Activated T-cell treated with anti-CD3 and anti-CD28 coated beads, Interleukin-2, amount 50 U/mL, for 72 hours (primary cell): ENCODE measurements at places on chromosomes 6 and 20. TPM values are rescaled to one million over a fixed set of nuclear protein-coding genes. Genes with fewer than 3 reads are reported as not detected.

DNA sequence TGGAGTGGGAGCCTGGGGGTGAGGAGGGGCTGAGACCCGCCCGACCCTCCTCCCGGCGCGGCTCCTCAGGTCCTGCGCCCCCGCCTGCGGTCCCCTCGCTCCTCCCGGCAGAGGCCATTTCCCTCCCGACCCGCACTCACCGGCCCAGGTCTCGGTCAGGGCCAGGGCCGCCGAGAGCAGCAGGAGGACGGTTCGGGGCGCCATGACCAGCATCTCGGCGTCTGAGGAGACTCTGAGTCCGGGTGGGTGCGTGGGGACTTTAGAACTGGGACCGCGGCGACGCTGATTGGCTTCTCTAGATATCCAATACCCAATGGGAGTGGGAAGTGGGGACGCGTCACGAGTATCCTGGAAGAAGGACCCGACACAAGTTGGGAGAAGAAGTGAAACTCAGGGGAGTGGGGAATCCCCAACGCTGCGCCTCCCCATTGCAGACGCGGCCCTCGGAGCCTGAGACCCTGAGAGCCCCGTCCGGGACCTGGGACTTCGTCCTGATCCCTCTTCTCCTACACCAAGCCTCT, at the start of gene HLA-B:
HLA-B (minus strand) TSS at position 234 of the 521 bp plus-strand sequence; CDS start at position 213, 21 bp downstream.
- peak; percentile 91 for DNase-seq

DNA sequence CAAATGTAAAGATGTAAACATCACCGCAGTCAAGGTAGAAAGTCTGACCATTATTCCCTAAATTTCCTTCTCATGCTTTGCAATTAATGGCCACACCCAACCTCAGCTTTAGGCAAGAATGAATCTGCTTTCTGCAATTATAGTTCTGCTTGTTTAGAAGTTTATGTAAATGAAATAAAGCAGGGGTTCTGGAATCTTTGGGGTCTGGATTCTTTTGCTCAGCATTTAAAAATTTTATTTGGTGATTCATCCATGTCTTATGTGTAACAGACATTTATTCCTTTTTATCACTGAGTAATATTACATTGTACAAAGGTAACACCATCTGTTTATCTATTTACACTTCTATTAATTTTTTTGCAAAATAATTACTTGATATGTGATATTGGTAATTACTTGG, 613.6 kb downstream of the UTRN start:
- DNase-seq: no peak

GRCh38 chr6:129183681-129184301, 300.9 kb downstream of the LAMA2 start:
- no peak for DNase-seq

DNA sequence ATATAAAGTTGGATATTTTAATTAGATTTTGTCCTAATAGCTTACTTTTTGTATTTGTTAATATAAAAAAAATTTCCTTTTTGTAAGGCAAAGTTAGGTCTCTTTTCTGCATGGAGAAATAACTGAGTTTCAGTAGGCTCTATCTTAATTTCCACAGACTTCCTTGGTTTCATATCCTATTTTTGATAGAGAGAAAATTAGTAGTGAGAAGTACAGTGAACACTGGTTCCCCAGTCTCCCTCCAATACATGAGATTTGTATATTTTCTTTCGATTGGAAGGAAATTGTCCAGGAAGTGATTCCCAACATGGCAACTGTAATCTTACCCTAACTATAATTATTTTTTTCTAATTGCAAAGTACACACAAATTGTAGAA, 26.4 kb downstream of the TRIM27 start:
- DNase-seq: no peak

DNA sequence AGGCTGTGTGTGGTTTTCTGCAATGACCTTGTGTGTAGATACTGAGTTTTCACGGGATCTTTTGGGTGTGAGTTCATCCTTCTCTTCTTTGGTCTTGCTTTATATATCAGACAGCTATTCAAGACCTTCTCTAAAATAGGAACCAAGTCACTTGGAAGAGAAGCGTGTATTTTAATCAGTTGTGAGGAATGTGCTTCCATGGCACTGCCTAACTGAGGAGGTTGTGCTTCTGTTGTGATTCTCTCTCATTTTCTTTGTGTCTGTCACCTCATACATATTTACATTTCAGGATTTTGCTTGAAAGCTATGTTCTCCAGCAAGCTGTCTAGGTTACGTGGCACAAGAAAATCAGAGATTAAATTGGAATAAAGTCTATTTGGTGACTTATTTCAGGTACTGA, 428.7 kb downstream of the QKI start:
- DNase-seq: no peak

GRCh38 chr6:99514089-99514488, 1.1 kb downstream of the USP45 start:
- no peak for DNase-seq

GRCh38 chr20:38252292-38253288, 7.9 kb downstream of the KIAA1755 start:
- DNase-seq: no peak

DNA sequence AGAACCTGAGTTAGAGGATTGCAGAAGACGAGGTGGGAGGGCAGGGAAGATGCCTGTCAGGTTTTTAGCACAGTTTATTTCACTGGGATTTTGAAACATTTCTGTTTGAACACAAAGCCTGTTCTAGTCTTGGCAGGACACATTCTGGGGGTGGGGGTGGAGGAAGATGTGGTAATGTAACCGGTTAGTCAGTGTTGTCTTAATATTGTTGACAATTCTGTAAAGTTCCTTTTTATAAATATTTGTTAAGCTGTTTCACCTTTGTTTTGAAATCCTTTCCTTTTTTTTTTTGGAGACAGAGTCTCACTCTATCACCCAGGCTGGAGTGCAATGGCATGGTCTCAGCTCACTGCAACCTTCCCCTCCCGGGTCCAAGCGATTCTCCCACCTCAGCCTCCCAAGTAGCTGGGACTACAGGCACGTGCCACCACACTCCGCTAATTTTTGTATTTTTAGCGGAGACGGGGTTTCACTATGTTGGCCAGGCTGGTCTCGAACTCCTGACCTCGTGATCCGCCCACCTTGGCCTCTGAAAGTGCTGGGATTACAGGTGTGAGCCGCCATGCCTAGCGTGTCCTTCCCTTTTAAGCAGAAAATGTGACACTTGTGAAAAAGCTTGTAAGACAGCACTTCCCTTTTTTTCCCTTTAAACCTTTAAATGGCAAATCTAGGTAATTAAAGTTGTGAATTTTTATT, 20.2 kb downstream of the SLC9A8 start:
- no peak for DNase-seq

DNA sequence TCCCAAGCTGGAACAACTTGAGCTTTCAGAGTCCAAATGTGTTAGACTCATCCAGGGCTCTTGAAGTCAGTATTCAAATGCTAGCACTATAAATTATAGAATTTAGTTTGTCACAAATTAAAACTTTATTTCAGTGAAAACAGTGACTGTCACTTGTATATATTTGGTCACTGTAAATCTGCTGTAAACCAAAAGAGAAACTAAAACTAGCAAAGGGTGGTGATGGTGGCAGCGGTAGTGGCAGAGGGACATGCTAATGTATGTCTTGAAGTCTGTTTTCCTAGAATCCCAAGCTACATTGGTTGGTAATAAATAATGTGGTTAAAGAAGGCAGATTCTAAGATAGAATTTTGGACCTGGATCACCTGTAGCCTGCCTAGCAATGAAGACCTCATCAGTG, 140.4 kb upstream of the CENPW start:
- no peak for DNase-seq

GRCh38 chr6:148313488-148313887, 29.1 kb upstream of the SASH1 start:
- no peak for DNase-seq

GRCh38 chr6:136037876-136038460, 186.5 kb downstream of the PDE7B start:
- peak; percentile 2 for DNase-seq

DNA sequence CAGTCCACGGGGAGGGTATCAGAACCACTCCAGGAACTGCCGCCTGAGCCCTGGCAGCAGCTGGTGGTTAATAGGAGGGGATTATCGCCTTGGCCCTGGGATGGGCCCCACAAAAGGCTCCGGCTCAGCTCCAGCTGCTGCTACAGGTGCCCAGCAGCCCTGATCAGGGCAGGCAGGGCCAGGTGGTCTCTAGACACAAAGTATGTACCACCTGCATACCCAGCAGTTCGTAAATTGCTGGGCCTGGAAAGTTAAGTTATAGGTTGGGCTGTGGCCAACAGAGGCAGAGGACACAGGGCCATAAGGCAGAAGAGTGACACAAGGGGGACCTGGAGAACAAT, 35.1 kb downstream of the RRBP1 start:
- DNase-seq: no peak

DNA sequence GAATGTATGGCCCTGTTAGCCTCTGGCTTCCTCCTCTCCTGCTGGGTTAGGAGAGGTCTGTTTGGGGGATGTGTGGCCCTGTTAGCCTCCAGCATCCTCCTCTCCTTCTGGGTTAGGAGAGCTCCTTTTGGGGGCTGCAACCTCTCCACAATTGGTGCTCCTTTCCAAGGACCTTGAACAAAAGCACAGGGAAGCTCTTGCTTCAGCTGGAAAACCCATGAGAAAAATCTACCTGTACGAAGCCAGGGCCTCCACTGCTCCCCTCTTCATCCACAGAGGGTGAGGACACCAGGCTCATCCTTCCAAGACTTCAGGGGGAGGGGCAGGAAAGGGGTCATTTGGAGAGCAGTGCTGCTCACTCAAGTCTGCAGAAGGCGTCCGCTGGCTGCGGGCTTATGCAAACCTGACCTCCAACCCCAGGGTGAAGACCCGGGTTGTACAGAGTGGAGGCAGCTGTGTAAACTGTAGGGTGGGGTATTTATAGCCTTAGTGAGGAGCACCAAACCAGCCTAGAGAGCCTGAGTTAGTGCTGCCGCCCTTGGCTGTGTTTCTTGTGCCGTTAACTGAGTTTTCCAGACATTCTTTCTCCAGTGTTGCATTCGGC, 62.1 kb downstream of the SLC24A3 start:
- no peak for DNase-seq

DNA sequence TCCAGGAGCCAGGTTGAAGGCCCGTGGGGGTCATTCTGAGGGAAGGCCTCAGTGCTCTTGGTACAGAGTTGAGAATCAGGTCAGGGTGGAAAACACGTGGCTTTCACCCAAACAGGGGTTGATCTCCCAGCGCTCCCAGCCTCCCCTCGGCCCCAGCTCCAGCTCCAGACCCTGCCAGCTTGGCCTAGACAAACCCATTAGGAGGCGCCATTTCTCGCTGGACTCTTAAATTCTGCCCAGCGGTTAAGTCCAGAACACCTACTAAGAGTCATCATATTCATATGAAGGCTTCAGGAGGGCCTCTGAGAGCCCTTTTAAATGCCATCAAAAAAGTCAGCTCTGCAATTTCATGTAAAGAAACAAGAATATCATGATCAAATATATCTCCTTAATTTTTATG, 158.0 kb upstream of the RIN2 start:
- no peak for DNase-seq

GRCh38 chr6:135535989-135536414, 38.5 kb upstream of the AHI1 start:
- no peak for DNase-seq

DNA sequence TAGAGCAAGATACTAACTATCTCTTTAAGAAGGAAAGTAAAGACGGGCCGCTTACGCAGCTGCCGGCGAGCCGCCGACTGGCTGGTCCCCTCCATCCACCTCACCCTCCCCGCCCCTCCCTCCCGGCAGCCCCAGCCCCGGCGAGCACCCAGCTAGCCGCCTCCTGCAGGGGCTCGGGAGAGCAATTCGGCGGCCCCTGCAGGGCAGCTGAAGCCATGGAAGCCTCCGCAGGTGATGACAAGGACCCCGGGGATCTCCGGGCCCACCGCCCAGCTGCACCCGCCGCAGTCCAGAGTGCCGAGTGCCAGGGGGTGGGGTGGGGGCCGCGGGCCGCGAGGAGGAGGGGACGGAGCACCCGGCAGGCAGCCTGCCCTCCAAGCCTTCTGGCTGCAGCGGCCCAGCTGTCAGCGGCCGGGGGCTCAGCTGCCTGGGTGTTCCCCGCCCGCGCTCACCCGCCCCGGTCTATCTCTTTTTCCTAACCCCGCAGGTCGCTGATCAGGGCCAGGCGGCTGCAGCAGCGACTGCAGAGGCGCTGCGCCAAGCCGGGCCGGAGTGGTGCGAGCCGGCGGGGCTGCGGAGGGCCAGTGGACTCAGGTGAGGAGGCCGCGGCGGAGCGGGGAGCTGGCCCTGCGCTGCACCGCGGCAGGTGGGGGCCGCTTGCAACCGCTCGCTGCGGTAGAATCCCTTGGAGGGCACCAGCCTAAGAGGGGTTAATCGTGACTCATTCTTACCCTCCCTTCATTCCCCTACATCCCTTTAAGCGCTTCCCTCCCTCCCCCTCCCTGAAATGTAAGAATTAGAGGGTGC, at the start of gene SNPH:
SNPH (plus strand) TSS at position 128 of the 807 bp plus-strand sequence. CDS start 29,946 bp downstream, outside the sequence.
- peak; percentile 82 for DNase-seq

- no peak for DNase-seq
Observed at GRCh38 chr6:139602577-139602976, 228.1 kb upstream of the CITED2 start.

- no peak for DNase-seq
Observed at GRCh38 chr6:97437087-97437486, 154.1 kb upstream of the MMS22L start.

- DNase-seq: no peak
Observed at GRCh38 chr6:88825856-88826255, 137.6 kb downstream of the RNGTT start.

DNA sequence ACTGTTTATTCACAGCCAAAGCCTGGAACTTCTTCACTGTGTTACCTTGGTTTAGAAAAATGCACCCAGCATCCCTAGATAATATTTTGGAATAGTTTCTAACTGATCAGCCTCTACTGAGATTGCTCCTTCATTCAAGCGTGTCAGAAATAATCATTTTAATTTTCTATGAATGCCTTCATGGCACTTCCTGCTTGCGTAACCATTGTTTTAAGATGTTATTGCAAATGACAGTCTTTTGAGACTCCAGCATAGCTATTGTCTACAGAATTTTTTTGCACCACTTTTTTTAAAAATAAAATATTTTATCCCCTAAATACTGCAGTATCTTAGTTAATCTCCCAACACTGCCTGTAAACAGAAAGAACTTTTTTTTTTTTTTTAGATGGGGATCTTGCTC, 213.1 kb downstream of the PHACTR1 start:
- DNase-seq: no peak

DNA sequence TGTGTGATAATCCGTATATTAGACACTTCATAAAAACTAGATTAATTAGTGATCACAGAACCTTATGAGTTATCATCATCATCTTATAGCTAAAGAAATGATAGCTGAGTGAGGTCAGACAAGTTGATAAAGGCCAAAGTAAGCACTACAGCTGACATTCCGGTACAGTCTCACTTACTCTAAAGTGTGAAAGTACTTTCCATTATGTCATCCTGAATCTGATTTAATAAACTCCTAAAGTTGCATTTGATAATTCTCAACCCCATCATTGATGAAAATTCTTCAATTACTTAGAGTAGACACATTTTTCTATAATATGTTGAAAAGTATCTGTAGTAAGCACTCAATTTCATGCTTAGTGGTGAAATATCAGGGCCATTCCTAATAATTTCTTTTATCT, 385.2 kb upstream of the CHD6 start:
- DNase-seq: no peak

MAFB gene
- total RNA-seq: 0.39 TPM

FAM217B gene
- 18.2 TPM for total RNA-seq

VAPB gene
- total RNA-seq: 55.3 TPM

OR2J3 gene
- total RNA-seq: not detected

BRPF3 gene
- total RNA-seq: 24.4 TPM

IMPG1 gene
- total RNA-seq: not detected

NMBR gene
- not detected for total RNA-seq

PNPLA1 gene
- total RNA-seq: not detected

MTHFD1L gene
- 155 TPM for total RNA-seq

PHACTR3 gene
- total RNA-seq: not detected

TRIM27 gene
- total RNA-seq: 51.1 TPM

PRELID3B gene
- total RNA-seq: 181 TPM

TBX18 gene
- not detected for total RNA-seq

BIRC7 gene
- not detected for total RNA-seq

ZNF311 gene
- 2.1 TPM for total RNA-seq
